ENCODE measurements at places on chromosomes 16 and 17. TPM values are rescaled to one million over a fixed set of nuclear protein-coding genes. Genes with fewer than 3 reads are reported as not detected.

- DNase-seq = no peak
Observed at GRCh38 chr16:65876056-65876408, 490.5 kb upstream of the CDH5 start.

GRCh38 chr17:62809656-62810055 is 1.5 kb upstream of the MARCHF10 start:
- DNase-seq = no peak

GRCh38 chr17:20979792-20980083 is 63.1 kb downstream of the USP22 start:
- DNase-seq = no peak

- DNase-seq = no peak
Observed at GRCh38 chr17:80365001-80365965, 49.7 kb upstream of the ENDOV start.

HSD17B2 gene
- total RNA-seq = not detected
